Effector CD4-positive, alpha-beta T cell (primary cell): ENCODE measurements at places on chromosomes 12 and 14.

- DNase-seq = no peak
Measured at GRCh38 chr12:70070494-70071007, 172.7 kb upstream of the CNOT2 start.

- DNase-seq = no peak
Measured at GRCh38 chr14:96103560-96104460, 64.6 kb downstream of the C14orf132 start.

DNA sequence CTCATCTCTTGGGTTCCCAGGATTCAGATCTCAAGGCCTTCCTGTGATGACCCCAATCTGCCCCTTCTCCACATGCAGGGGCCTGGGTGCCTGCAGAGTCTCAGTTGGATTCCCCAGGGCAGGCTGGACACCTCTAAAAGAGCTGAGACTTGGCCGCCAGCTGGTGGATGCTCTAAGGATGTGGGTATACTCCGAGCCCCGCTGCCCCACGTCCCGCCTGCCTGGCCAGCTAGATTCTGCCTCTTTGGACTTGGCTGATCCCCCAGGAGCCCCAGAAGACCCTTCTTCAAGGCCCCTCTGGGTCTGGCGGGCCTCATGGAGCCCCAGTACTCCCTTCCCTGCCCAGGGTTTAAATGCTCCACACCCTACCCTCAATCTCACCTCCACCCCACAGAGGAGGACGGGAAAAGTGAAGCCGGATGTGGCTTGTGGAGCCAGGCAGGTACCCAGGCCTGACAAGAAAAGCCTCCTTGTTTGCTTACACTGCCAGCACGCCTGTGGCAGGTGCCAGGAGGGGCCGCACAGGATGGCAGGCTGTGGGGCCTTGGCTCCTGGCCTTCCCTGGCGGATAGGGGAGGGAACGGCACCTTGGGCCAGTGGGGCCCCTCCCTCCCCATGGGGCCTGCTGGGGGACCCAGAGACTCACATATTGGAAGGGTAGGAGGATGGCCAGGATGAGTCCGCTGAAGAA lies 15.1 kb downstream of the FAIM2 start:
- no peak for DNase-seq

DNA sequence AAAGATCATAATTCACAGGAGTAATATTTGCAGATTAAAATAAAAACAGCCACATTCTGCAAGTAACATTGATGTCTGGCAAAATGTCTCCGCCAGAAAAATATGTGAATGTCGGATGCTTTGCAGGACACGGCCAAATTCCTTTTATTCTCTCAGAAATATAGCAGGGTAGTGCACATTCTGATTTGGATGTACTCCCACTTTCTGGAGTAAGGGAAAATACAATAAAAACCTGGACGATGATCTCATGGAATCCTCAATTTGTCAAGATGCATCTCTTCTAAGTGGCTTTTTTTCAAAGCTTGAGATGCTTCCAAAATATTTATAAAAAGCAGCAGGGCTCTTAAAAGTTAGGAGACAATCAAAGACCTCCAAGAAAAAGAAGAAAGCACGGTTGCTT lies 133.3 kb downstream of the TBX5 start:
- no peak for DNase-seq

GRCh38 chr12:128807161-128807724 lies 16.5 kb downstream of the SLC15A4 start:
- DNase-seq = no peak

- DNase-seq = no peak
Measured at GRCh38 chr12:53048780-53049401, 974 bp upstream of the TNS2 start.

DNA sequence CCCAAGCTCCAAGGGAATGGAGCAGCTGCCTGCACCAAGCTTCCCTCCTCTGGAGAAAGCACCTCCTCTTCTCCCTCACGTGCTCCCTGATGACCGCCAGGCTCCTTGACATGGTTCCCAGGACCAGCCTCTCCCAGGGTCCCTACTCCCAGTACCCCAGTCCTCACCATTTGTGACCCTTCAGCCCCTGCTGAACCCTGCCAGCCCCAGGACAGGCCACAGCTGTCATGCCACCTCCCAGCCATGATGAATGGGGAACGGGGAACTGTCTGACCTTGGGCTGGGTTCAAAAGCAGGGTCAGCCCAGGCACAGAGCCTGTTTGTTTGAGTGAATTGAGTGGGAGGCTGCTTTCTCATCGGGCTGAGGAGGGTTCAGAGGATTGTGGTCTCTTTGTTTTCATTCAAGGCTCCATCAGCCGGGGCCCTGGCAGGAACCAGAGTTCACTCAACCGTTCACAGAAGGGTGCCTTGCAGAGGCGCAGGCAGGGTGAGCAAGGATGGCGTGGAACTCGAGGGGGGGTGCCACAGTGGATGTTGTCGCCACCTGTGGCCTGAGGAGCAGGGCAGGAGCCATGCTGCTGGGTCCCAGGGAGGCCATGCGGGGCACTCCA lies 344.5 kb upstream of the SFSWAP start:
- no peak for DNase-seq

DNA sequence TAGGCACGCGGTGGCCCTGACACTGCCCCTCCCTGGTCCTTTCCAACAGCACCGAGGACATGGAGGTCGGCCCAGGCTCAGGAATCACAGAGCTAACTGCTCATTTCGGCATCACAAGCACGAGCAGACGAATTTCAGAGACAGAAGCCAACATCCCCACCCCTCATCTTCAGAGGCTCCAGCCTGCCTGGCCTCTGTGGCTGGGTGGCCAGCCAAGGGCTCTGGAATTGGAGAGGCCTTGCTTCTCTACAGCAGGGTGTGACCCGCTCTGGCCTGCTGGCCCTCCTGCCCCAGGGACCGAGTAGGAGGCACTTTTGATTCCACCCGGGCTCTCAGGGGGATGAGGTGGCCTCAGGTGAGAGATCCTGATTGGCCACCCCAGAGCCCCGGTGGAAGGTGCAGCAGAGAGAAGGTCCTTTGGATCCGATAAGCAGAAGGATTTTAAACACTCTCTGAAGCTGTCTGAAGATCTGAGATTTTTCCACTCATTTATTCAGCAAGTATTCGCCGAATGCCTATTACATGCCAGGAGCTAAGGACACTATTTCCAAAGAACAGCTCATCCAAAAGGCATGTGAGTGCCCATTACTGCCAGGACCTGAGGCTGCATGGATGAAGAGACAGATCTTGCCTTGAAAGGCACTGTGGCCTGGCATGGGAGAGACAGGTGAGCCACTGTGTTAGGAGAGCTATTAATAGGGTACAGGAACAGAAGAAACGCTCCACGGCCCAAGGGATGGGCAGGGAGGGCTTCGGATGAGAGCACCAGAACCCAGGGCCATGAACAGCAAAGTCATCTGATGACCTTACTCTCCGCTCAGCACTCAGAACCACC lies 10.2 kb downstream of the BAG5 start:
- no peak for DNase-seq

GRCh38 chr14:51202914-51203665 lies 37.0 kb upstream of the TMX1 start:
- no peak for DNase-seq

DNA sequence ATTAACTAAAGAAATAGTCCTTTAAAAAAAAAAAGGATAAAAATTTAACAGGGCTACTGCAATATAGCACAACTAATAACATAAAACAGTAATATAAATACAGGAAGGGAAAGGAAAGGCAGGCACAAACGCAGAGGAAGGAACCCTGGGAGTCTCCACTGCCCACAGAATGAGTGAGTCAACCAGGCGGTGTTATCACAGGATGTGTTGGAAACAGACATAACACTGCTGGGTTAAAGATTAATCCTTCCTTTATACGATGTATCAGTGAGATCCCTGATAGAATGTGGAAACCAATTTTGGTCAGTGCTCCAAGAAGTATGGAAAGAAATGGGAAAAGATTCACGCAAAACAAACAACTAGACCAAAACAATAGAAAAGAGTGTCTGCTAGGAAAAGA lies 47.9 kb downstream of the FGD6 start:
- DNase-seq = no peak

GRCh38 chr14:69749956-69750355 lies 17.0 kb upstream of the SRSF5 start:
- DNase-seq = no peak
